ENCODE measurements at places on chromosomes 2 and 18.
A peak's percentile ranks its signal among the peaks of the same experiment; 100 is the strongest.

GRCh38 chr2:237682151-237682550 lies 54.8 kb downstream of the LRRFIP1 start:
- no peak for DNase-seq

DNA sequence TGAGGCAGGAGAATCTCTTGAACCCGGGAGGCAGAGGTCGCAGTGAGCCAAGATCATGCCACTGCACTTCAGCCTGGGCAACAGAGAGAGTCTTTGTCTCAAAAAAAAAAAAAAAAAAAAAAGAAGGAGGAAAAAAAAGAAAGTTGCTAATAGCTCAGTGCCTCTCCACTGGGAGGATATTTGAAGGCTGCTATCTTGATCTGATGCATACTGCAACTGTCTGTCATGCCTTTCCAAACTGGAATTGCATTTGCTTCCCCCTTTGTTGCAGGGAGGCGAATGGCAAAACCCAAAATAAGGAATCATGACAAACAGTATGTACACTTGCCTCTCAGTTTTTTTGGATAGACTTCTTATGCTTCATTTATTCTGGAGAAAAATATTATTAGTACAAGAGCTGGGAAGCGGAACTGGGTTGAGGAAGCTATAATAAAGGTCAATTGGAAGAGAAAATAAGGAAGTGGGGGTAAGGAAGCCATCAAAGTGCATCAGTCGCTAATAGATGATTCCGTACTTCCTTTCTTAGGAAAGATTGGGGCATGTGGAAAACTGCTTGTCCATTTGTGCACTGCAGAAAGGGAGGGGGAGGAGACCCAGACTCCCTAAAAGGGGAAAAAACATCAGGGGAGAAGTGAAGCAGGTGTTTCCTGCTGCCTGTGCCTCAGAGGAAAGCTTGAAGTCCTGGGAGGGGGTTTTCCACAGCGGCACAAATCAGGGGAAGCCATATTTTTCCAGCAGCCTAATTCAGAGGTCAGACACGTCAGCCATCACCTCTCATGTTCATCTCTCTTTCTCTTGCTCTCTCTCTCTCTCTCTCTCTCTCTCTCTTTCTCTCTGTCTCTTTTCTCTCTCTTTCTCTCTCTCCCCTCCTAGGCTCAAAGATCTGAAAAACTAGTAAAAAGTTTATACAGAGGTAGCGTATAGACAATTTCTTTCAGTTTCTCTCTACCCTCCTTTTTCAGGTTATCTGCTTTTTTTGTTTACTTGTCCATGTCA lies 301.4 kb upstream of the TNP1 start:
- DNase-seq: no peak

- DNase-seq: no peak
Measured at GRCh38 chr2:212078103-212078502, 460.5 kb downstream of the ERBB4 start.

GRCh38 chr18:68555879-68556301 lies 159.0 kb downstream of the TMX3 start:
- no peak for DNase-seq

GRCh38 chr18:23963443-23964165 lies 51.0 kb upstream of the TTC39C start:
- no peak for DNase-seq

- DNase-seq: no peak
Measured at GRCh38 chr18:4203568-4204437, 251.3 kb downstream of the DLGAP1 start.

- DNase-seq: no peak
Measured at GRCh38 chr18:36537289-36537688, 239.8 kb downstream of the FHOD3 start.

GRCh38 chr2:122340246-122340645 lies 584.8 kb downstream of the TSN start:
- DNase-seq: no peak

DNA sequence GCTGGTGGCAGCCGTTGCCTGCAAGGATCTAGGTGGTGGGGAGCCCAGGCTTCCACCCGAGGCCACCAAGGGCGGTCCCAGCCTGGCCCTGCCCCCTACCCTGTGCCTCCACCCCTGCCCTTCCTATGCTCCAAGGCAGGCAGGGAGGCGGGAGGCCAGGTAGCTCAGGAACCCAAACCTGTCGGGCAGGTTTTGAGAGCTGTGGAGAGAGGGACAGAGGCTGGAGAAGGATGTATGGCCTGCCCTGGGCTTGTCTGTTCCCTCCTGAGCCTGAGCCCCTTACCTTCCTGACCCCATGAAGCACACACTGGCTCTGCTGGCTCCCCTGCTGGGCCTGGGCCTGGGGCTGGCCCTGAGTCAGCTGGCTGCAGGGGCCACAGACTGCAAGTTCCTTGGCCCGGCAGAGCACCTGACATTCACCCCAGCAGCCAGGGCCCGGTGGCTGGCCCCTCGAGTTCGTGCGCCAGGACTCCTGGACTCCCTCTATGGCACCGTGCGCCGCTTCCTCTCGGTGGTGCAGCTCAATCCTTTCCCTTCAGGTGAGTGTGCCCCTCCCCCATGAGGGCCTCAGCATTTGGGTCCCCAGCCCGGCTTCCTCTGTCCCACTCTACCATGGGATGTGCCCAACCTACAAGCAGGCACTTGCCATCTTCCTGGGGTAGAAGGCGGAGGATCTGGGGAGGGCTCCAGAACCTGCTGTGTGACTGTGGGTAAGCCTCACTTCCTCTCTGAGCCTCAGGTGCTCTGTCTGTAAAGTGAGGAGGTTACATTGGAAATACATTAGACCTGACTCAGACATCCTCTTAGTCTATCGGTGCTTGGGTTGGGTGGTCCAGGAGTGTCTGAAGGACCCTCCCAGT lies at the start of gene PROM2:
PROM2 (plus strand) TSS at position 159 of the 860 bp plus-strand sequence; CDS start at position 296, 137 bp downstream.
- no peak for DNase-seq

- no peak for DNase-seq
Measured at GRCh38 chr2:15941481-15941850, 1.1 kb downstream of the MYCN start.

GRCh38 chr2:69358914-69359313 lies 28.1 kb downstream of the GFPT1 start:
- no peak for DNase-seq

GRCh38 chr18:10403708-10404107 lies 50.7 kb upstream of the APCDD1 start:
- no peak for DNase-seq

GRCh38 chr2:70473101-70473722 lies 80.4 kb downstream of the TGFA start:
- no peak for DNase-seq

- DNase-seq: no peak
Measured at GRCh38 chr2:69222953-69223658, 163.9 kb downstream of the GFPT1 start.

DNA sequence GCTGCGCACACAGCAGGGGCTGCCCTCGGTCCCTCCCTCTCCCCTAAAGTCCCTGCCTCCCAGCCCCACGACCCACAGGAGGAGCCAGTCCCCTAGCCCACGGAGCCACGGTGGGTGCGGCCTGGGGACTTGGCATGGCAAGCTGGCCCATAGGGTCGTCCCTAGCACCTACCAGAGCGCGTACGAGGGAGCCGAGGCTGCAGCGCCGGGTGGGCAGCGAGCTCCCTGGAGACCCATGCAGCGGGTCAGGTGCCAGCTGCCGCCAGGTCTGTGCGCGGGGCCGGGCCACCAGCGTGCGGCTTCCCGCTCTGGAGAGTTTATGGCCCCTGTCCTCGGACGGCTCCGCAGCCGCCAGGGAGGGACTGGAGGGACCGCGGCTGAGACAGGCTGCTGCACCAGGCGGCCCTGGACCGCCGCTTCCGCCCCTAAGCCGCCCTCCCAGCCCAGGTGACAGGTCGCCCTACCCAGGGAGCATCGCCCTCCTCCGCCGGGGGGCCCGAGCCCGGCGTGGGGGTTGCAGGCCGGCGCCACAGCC lies 273.6 kb downstream of the CCDC74A start:
- DNase-seq: no peak

GRCh38 chr2:11068856-11069526 lies 86.3 kb upstream of the SLC66A3 start:
- no peak for DNase-seq

DNA sequence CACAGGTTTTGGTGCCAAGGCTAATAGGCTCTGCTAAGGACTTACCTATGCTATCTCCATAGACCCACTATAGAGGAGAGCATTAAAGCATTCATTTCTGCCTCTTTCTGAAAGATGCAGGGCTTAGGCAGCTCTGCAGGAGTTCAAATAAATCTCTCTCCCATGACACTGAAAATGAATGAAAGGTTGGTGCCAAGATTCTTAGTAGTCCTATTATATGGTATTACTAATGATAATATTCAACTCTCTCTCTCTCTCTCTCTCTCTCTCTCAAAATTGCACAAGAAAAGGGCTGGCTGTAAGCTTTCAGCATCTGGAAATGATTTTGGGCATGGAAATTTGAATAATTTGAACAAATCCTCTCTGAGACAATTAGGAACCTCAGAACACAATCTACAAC lies 433.7 kb downstream of the MBD2 start:
- peak; percentile 83 for DNase-seq

DNA sequence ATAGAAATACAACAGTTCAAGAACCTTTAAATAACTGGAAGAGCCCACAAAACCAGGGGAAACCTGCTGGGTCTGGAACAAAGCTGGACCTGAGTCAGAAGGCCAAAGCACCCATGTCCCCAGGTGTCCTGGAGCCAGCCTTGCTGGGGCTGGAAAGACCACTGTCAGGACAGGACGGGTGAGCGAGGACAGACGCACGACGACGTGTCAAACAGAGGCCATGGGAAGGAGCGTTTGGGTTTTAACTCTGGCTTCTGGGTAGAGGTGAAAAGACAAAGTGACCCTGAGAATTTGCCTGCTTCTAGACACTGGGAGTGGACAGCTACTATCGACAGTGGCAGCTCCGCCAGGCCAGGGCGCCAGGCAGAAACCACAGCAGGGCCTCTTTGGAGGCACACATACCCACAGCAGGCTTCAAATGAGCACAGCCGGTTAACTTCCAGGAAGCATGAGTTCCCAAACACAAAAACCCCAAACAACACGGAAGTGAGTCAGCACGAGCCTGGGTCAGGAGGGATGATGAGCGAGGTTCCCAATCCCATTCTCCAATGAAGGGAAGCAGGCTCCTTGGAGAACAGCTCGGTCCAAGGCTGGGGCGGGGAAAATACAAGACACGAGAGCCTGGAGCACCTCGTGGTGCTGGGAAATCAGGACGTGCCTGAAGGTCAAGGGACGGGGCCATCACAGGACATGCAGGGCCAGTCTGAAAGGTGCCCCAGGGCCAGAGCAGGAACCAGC lies 208.0 kb downstream of the TWIST2 start:
- no peak for DNase-seq

DNA sequence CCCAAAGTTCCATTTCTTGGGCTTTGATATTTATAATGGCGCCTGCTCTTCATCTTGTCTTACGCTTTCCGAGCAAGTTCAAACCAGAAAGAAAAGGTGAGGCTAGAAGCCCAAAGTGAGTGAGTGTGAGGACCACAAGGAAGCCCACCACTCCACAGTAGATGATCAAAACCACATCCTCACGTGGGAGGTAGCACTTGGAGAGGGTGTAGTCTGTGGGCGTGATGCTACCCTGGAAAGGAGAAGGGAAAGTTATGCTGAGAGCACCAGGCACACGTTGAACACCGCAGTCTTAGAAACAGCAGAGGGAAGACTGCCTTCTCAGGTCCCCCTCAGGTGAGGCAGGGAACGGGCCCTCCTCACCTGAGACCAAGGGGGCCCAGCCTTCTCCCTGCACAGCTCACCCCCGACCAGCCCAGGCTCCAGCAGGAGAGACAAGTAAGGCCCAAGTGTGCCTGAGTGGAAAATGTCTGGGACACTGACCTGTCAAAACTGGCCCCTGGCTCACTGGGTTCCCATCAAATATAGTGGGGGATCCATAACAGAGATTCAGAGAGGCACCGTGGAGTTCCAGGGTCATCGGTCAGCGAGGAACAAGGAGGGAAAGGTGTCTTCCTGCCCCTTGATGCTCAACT lies 23.6 kb downstream of the MPPE1 start:
- no peak for DNase-seq

DNA sequence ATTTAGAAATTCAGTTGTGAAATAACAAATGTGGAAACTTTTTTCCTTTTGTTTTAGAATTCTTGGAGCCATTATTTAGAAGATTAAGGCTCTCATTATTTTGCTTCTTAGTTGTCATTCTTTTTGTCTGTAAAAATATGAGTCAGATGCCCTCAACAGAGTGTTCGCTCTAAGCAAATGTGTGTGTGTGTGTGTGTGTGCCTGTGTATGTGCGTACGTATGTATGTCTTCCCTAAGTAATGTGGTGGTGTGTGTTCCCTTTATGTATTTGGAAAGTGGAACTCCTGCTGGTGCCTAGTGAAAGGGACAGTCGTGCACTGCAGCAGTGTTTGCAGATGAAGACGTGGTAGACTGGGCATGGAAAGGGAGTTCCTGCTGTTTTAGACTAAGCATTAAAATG lies 27.5 kb downstream of the ZNF407 start:
- DNase-seq: no peak

DNA sequence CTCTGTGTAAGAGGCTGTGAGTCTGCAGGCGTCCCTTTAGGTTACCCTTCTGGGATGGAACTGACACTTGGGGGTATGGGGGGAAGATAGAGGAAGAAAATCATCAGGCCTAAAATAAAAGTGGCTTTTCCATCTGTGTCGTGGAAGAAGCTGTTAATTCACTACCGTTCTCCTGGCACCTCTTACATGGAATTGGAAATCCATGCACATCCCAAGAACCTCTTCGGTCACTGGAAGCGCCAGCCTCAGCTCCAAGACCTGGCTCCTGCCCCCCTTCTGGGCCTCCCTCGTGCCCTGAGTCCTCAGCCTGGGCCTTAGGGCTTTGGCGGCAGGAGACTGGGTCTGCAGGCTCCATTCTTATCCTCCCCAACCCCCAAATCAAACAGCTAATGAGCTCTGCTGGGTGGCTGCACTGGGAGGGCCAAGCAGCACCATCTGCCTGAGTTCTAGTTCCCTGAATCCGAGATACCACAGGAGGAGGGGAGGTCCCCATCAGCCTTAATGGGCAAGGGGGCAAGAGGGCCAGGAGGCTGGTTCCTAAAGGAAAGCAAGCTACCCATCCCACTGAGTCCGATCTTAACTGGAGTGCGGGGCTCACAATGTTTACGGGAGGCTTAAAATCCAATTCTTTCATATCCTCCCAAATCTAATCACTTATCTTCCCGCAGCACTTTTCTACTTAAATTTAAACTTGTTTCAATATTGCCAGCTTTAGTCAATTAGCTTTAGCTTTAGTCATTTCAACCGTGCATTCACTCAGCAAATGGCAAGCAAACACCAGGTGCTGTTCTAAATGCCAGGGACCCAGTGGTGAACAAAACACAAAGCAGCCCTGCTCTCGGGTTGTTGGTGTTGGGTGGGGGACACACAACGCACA lies 52.8 kb downstream of the FAM178B start:
- no peak for DNase-seq

GRCh38 chr18:40036861-40037260 lies 1918.2 kb upstream of the PIK3C3 start:
- no peak for DNase-seq
